ENCODE measurements at places on chromosomes 4 and X.

DNA sequence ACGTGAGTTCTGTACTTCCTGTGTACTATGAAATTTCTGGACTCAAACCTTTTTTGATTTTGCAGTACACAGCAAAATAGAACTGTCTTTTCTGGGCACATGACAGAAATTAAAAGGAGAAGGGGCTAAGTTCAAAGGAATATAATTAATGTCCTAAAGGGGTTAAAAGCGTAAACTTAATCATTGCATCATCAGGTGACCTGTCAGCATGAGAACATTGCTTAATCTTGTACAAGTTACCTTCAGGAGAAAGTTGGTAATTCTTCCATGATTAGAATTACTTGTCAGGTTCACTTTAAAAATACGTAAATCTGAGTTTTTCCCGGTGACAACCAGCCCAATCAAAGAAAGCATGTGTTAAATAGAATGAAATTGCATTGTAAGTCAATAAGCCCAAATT, 43.2 kb upstream of the PNPLA4 start:
- DNase-seq = no peak

- no peak for DNase-seq
Observed at GRCh38 chrX:57211906-57212305, 74.6 kb upstream of the FAAH2 start.

DNA sequence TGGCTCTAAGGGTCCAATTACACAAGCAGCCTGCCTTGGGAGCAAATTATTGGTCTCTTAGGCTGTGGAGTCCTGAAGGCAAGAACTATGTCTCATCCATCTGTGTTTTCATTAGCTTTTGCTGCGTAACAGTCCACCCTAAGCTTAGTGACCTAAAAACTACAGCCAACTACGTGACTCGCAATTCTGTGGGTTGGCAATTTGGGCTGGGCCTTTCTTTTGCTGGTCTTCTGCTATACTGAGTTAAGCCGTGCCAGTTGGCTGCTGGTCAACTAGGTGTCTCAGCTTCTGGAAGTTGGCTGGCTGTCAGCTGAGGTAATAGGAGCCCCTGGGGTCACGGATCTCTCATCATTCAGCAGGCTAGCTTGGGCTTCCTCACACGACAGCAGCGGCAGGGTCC, 205.6 kb upstream of the S100G start:
- DNase-seq = no peak

GRCh38 chr4:48290146-48290772, 20.6 kb upstream of the TEC start:
- no peak for DNase-seq

- no peak for DNase-seq
Observed at GRCh38 chrX:2346158-2346557, 154.6 kb downstream of the DHRSX start.

GRCh38 chr4:183257808-183258207, 62.3 kb downstream of the CLDN22 start:
- DNase-seq = no peak

DNA sequence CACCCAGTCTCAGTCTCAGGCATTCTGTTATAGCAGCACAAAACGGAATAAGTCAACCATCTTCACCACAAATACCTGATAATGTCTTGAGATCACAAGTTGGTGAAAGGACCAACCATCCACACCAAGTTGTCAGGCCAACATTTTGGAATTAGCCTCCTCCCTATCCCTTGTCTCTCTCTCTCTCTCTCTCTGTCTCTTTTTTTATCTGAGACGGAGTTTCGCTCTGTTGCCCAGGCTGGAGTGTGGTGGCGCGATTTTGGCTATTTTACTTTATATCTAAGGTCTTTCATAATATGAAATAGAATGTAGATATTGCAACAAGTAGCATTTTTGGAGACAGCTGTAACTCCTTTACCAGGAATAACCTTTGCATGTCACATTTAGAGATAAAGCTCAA, 15.7 kb downstream of the ADH1A start:
- DNase-seq = no peak

GRCh38 chr4:6557185-6557584, 17.8 kb upstream of the MAN2B2 start:
- DNase-seq = no peak

GRCh38 chr4:52367282-52367830, 291.7 kb downstream of the USP46 start:
- no peak for DNase-seq

GRCh38 chr4:160562661-160563060, 1459.8 kb downstream of the RAPGEF2 start:
- no peak for DNase-seq

DNA sequence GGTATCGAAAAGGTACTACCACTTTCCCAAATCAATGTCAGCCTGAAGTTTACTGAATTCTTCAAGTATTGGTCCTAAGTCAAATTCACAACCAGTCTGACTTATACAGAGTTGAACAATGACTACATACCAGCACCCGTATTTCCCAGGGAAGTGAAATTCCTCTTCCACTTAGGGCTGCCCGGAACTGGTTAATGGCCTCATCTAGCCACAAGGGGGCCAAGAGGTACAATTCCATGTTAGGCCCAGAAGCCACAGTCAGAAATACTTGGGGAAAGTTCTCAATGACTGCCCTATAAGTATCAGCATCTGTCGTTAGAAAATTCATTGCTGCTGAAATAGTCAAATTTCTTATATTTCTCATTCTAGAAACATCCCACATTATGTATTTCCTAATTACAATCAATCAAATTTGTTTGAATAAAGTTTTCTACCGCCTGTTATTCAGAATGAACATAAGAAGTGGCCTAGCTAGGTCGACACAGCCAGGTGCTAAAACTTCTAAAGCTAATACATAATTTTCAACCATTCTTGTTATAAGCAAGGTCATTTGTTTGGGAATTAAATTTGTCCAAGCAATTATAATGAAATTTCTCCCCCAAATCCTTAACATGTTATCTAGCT, 5.6 kb upstream of the PCDH7 start:
- DNase-seq = peak; percentile 78

- DNase-seq = peak; percentile 42
Observed at GRCh38 chrX:49880668-49881067, 1.4 kb downstream of the USP27X start.

- peak; percentile 87 for DNase-seq
Observed at GRCh38 chrX:103356130-103356798, at the start of gene TCEAL9. Gene TCEAL9 (plus strand): TSS chrX:103356506. CDS start chrX:103357685, 1,179 bp downstream.

DNA sequence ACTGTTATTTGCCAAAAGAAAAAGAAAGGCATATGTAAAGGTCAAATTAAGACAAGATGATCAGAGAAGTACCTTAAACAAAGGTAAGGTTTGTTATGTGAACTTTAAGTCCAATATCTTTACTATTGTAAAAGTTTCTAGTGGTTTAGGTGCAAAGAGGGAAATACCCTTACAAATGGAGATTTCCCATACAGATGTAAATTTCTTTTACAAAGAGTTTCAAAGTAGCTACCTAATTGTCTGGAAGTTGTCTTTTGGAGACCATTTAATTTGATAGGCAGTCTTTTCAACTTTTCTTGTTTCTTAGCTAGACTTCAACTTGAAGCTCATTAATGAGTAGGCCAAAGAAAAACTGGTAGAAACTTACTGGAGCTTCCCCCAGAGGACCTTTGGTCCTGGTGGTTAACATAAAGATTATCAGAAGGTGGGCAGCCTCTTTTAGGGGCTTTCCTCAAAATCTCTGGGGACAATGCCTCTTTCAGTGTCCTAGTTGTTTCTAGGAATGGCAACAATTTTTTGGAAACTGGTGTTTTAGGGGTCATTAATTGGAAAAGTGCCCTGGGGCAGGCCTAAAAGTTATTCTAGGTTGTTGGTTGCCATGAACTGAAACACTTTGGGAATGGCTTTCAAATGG, 297.3 kb downstream of the GUCY2F start:
- no peak for DNase-seq

- no peak for DNase-seq
Observed at GRCh38 chr4:166077782-166078181, 204.7 kb downstream of the TLL1 start.

GRCh38 chr4:155974476-155974749, 20.7 kb upstream of the CTSO start:
- no peak for DNase-seq

DNA sequence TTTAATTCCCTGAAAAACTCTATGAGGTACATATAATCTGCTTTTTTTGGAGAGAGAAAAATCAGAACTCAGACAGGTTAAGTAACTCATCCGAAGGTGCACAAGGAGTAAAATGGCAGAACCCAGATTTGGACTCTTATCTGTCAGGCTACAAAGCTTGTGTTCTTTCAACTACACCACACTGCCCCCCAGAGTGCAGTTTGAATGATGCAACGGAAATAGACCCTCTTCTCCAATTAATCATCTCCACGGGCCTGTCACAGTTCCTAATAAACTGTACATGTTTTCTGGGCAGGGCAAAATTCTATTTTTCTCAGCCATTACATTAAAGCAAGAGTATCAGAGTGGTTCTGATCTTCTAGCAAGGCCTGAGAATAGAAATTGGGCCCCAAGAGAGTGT, 35.3 kb upstream of the DCX start:
- DNase-seq = peak; percentile 67

DNA sequence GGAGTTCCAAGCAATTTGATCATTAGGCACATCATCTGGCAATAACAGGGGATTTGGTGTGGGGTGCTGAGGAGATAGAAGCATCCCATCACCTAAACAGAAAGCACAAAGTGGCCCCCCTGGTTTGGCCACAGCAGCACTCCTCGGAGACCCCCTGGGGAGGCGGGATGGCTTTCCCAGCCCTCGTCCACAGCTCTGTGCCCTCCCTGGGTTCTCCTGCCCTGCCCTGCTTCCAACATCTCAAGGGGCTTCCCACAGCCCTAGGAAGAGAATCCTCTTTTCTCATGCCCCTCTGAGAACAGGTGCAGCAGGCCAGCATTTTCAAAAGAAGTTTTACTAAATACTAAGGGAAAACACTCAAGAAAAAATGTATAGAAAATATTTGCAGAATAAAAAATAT, 12.8 kb downstream of the ATP5ME start:
- DNase-seq = no peak

- DNase-seq = no peak
Observed at GRCh38 chr4:112633477-112634235, 3.1 kb downstream of the ZGRF1 start.

DNA sequence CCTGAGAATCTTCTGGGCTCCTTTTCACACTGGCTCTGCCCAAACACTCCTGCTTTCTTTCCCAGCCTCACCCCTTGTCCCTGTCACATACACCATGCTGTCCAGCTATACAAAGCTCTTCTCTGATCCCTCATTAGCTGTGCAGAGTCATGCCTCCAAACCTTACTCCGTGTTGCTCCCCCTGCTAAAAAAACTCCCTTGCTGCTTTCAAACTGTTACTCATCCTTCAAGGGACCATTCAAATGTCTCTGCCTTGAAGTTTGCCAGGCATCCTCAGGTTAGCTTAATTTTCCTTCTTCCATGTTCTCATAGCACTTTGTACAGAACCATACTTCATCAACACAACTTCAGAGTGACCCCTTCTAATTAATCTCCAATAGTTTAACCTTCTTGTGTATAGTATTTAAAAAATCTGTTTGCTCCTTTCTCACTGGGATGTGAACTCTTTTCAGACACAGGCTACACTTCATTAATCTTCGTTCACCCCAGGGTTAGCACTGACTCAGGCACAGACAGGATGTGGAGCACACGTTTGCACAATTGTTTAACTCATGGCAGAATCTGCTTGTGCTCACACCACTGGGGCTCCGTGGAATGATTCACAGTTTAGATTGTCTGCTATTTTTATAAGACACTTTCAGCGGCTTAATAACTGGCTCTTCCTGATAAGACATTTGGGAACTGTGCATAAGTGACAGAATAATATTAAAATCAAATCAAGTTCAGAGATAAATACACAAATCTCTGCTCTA, 21.4 kb upstream of the SEL1L3 start:
- no peak for DNase-seq
